ENCODE measurements at places on chromosomes 16 and 17.

GRCh38 chr17:42221886-42222745 lies 27.8 kb upstream of the GHDC start:
- DNase-seq = peak; percentile 56

GRCh38 chr16:8644211-8645140 lies 23.0 kb downstream of the METTL22 start:
- no peak for DNase-seq

GRCh38 chr16:81137754-81138153 lies 41.6 kb upstream of the GCSH start:
- no peak for DNase-seq

- no peak for DNase-seq
Measured at GRCh38 chr17:44983563-44983962, 15.5 kb upstream of the C1QL1 start.

DNA sequence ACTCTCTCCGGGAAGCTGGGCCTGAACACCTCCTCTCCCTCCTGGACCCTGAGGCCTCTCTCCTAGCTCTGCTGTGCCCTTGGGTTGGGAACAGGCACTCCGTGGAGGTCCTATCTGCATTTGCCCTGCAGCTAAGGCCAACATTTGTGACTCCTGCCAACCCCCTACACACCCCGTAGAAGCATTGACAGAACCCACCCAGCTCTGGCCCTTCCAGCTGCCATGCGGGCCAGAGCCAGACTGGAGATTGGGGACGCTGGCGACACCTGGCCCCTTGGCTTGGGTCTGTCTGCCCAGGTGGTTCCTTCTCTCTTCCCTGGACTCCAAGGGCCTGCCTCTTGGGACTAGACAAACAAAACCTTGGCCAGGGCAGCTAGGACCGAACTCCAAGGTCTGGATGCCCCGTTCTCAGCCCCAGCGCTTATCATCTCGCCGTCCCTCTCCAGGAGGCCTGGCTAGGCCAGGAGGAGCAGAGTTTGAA lies 644 bp upstream of the RHBDF2 start:
- no peak for DNase-seq

Measured in midbrain (tissue), 1 donor.